HS-5 (cell line): ENCODE measurements at places on chromosomes 4 and X.

DNA sequence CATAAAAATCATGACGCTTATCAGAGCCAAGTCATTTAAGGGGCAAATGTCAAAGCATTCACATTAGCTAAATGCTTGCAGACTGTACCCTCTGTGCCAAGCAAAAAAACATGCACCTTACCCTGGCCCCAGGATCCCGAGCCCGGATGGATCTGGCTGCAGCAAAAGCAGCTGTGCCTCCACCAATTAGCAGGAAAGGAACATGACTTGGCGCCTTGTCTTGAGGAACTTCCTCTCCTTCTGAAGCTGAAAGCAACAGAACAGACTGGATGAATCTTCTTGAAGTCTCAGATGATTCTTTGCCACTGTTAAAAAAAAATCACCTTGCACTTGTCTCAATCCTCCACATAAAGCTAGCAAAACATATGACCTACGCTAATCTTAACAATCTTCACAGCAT lies 18.0 kb downstream of the AIFM1 start:
- no peak for DNase-seq

DNA sequence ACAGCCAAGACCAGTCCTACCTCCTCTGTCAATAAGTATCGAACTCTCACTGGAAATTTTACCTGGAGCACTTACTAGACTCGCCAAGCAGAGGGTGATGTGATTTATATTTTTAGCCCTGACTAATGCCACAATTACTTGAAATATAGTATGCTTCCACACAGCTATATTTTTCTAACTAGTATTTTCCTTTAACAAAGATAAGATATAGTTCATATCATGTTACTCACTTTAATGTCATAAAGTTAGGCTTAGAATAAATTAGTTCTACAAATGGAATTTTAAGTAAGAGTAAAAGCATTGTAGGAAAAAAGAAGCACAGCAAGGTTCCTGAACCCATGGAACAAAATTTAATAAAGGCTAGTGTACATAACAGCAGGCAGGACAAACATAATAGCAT lies 16.0 kb upstream of the NKX6-1 start:
- no peak for DNase-seq

DNA sequence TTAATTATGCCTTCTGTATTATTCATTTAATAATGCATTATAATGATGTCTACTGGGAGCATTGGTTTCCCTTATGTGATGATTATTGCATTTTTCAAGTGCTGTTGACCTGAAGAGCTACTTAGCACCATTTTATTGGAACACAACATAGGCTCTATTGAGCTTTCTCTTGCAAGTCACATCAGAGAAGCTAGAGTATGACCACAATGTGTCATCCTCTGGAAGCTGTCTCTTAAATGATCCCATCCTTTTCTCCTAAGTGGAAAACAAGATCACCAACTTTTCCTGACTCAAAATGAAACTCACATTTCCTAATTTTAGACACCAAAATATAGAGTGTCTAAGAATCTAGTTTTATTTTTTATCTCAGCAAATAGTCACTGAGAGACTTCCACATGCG lies 1451.9 kb downstream of the PCDH7 start:
- DNase-seq = no peak

DNA sequence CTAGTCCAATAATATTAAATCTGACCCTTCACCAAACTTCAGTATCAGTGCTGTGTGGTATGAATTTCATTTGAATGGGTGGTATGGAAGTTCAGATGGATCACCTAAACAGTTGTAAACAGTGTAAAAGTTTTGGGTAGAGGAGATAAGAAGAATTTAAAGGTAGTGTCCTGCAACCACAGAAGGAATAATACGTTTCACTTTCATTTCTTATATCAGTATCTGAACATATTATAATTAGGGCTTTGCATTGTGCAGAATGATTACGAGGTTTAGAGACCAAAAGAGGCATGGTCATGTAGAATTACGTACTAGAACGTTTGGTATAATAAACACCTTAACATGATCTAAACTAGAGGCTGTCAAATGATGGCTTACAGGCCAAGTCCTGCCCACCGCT lies 116.1 kb downstream of the PDLIM5 start:
- no peak for DNase-seq

DNA sequence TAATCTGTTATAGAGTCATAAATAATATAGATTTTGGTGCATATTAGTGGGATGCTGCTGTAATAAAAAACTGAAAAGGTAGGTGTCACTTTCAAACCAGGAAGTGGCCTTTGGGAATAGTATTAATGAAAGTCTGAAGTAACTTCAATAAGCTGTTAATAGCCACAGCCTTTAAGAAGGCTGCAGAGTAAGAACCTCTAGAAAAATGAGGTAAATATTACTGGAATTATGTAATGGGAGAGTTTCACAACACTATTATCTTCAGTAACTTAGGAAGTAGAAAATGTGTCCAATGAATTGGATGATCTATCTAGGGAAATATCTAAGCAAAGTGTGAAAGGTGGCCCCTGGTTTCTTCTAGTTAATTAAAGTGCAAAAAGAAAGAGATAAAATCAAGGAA lies 104.7 kb downstream of the NCAPG start:
- no peak for DNase-seq

DNA sequence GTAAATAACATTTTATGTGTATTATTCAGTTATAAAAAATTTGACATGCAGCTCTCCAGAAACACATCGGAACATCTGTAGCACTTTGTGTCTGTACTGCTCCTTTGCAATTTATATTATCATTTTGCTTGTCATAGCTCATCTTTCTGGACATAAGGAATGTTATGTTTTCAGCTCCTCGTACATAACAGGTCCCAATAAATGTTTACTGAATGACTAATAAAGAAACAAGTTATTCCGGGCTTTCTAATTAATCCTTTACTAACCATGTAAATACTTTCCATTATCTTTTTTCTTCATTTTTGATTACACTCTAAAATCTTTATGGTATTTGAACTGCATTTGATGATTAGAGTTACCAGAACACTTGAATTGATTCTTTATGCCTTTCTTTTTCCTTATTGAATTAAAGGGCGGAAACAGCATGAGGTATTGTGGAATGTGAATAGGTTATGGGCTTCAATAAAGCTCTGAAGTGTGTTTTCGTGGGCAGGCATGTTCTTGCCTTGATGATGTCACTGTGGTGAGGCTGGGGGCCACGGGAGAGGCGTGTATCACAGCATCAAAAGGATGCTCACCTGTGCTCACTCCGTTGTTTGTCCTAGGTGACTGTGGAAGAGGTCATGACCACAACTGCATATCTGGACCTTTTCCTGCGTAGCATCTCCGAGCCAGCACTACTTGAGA lies 131.6 kb downstream of the GATB start:
- DNase-seq = no peak

DNA sequence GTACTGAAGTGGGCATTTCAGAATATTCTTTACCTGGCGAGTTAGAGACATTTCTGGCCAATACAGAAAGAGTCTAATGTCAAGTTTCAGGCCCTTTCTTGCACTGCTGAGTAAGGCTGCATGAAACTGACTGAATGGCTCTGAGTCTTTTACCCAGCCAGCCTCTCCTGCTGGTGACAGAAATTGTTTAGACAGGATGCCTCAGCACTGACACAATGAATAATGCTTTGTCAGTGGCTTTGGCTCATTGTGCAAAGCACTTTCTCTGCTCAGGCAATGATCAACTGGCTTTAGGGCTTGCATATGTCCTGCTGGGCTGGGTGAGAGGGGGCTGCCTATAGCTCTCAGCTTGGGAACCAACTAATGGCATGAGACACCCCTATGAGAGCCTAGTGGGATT lies 45.5 kb downstream of the CLNK start:
- DNase-seq = no peak

DNA sequence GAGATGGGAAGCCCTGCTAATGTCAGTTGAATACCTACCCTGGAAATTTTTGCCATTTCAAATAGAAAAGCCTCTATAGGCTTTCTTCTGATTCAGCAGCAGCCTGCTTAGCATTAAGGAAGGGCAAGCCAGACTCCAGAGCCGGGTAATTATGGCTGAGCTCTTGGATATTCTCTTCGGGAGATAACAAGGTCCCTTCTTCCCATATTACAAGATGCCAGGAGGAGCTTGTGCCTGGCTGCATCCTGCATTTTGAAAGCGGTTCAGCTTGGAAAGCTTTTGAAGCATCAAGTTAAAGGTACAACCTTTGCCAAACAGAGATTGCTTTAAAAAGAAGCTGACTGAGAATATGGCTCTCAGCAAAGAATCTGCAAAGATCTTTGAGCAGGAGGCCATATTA lies 399.6 kb upstream of the RPS6KA3 start:
- no peak for DNase-seq

- DNase-seq = no peak
These were observed 11.7 kb downstream of the CTAG1B start for GRCh38 chrX:154607370-154607769.

DNA sequence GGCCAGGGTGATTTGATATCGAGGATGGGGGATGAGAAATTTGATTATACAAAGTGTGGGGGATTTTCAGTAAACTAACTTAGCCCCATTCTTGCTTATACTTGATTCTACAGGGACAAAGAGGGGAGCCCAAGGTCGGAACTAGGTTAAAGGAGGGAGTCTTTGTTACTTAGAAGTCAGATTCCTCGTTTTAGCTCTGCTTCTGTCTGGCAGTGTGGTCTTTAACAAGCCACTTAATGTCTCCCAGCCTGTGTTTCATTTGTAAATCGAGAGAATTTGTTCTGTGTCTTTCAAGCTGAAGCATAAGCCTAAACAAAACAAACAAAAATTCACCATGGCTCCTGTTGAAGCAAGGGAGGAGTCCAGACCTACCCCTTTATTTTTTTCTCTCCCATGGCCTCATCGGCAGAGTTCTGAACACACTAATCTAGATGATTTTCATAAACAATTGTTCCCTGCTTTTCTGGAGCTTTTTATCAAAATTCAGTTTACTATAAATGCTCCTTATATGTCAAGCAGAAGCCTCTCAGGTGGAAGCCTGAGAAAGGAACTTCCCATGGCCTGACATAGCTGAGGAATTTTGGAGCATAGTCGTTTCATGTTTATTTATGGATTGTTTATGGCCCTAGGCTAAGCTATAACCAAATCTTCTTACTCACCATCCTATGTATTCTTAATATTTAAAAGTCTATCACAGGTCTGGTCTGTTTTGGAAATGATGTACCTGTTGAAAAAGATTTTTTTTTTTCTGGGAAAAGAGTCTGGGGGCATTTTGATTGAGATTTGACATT lies 62.6 kb upstream of the SYTL5 start:
- no peak for DNase-seq

- no peak for DNase-seq
These were observed 195.4 kb upstream of the PPP1R2C start for GRCh38 chrX:42973321-42973720.

- no peak for DNase-seq
These were observed 86.3 kb downstream of the FBXL5 start for GRCh38 chr4:15568821-15569220.

DNA sequence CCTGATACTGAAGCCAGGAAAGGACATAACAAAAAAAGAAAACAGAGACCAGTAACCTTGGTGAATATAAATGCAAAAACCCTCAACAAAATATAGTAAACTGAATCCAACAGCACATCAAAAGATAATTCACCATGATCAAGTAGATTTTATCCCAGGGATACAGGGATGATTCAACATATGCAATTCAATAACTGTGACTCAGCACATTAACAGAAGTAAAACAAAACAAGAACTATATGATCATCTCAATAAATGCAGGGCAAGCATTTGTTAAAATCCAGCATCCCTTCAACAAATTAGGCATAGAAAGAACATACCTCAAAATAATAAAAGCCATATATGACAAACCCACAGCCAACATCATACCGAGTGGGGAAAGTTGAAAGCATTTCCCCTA lies 112.0 kb downstream of the HHIP start:
- DNase-seq = no peak

DNA sequence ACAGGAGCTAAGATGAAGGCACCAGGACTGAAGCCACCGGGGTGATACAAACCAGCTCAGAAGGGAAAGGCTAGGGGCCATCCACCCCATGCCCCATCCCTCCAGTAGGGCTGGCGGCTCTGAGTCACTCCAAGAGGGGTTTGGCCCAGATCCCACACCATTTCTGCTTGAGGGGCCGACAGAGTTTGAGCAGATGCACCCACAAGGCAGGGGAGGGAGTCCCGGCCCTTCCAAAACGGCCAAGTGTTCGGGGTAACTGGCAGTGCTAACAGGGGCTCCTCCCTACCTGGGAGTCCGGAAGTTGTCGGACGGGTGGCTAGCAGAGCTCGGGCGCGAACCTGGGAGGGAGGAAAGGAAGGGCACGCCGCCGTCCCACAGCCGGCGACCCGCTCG lies 412 bp downstream of the SLC10A3 start:
- no peak for DNase-seq

DNA sequence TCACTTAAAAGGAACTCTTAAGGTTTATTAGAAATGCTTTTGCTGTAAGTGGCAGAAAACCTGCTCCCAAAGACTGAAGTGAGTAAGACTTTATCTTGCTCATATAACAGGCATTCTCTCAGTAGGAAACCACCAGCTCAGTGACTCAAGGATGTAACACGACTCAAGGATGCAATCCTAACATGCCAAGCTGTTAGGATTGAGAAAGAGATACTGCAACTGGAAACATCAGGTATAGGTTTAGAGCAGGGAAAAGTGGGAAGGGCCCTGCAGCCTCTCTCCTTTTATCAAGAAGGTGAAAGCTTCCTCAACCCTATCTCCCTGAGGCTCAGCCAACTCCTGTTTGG lies 11.9 kb upstream of the SLC9A7 start:
- peak; percentile 74 for DNase-seq

DNA sequence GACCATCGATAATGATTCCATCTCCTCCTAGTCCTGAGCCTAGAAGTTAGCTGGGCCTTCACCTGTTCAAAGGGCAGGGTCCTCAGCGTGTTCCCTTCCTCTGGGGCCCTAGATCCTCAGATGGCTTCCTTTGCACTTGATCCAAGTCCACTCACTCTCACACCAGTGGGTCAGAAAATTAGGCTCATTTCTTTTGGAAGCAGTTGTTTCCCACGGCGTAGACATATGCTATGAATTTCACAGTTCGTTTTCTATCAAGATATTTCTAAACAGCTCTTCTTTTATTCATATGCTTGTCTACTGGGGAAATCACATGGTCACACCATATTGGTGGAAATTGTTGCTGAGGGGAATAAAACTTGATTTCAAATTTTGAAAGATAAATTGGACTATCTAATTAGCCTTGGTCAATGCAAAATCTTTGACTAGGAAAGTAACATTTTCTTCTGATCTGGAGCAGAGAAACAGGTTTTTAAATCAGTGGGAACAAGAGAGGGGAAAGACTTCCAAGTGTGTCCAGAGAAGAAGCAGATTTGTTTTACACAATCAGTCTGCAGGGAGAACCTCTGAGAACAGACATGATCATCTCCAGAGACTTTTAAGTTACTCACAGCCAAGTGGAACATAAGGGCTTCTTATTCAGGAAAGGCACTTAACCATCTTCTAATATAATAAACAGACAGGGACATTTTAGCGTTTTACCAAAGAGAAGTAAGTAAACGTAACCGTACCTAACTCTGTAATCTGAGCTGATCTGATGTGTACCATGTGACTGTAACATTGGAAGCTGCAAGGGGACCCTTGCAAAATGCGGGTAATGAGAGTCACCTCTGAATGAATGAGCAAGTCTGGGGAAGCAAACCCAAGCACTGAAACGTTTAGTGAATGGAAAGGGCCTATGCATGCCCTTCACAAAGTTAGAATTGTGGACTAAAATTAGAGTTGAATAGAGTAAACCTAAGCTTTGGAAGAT lies 455.7 kb upstream of the FAT1 start:
- no peak for DNase-seq

- no peak for DNase-seq
These were observed 490.8 kb downstream of the RAPGEF2 start for GRCh38 chr4:159593681-159594080.

GRCh38 chr4:15353207-15353606 lies 74.6 kb upstream of the C1QTNF7 start:
- no peak for DNase-seq
